ENCODE measurements at places on chromosomes 6 and 20.

DNA sequence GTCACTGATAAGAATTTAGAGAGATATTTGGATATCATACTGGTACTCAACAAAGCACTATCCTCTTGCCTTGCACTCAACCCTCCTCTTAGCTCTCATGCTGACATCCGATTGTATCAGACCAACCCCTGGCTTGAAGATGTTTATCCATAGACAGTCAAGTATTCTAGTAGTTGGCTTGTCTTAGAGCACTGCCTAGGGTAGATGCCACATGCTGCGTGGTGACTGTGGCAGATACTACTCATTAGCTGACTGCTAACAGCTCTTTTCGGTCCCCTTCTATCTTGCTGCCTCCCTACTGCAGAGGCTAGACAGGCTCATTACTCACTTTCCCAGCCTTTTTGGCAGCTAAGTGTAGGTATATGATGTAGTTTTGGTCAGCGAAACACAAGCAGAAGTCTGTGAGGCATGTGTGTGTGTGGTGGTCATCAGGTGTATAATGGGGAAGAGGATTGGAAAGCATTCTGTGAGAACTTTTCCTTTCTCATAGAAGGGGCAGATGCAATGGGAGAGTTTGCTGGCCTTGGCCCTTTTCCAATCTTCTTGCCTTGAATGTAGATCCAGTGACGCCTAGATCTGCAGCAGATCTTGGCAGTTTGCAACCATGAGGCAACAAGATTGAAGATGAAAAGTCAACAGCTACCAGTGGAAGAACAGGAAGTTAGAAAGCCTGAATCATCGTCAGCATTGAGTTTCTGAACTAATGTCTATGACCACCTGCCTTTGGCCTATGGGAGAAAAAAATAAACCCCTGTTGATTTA, 4.4 kb upstream of the IFNGR1 start:
- DNase-seq = peak; percentile 32

GRCh38 chr20:37741055-37741454, 47.2 kb downstream of the CTNNBL1 start:
- peak; percentile 49 for DNase-seq

DNA sequence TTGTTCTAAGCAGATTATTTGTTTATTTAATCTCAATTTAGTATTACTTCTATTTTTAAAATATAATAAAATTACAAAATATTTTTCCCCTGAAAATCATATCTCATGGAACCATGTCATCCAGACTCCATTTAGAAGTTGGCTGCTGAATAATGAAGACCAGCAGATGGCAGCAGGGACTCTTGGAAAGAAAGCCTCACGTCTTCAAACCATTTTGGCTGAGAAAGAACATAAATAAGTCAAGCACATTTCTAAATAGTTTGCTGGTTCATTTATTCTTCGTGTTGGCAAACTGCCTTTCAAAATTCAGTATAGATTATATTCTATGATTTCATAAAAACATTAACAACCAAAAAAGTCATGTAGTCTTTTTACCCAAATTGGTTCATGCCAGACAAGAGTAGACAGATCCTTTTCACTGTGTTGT, 71.7 kb downstream of the RCAN2 start:
- DNase-seq = peak; percentile 23

DNA sequence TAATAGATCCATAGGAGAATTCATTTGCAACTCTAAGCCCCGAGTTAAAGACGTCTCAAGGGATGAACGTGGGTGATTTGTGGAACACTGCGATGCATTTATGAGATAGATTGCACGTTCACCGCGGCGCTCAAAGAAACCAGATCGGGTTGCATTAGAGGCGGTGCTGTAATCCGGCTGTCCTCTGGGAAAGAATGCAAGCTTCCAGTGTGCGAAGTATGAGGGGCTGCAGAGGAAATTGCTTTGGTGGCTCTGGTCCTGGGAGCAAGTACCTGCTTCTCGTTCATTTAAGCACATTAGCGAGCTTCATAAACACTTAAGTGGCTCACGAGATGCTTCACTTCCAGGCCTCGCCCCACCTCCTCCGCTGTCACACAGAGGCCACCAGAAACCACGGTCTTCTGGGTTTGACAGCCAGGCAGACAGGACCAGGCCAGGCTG, 182.3 kb downstream of the CDH4 start:
- no peak for DNase-seq

DNA sequence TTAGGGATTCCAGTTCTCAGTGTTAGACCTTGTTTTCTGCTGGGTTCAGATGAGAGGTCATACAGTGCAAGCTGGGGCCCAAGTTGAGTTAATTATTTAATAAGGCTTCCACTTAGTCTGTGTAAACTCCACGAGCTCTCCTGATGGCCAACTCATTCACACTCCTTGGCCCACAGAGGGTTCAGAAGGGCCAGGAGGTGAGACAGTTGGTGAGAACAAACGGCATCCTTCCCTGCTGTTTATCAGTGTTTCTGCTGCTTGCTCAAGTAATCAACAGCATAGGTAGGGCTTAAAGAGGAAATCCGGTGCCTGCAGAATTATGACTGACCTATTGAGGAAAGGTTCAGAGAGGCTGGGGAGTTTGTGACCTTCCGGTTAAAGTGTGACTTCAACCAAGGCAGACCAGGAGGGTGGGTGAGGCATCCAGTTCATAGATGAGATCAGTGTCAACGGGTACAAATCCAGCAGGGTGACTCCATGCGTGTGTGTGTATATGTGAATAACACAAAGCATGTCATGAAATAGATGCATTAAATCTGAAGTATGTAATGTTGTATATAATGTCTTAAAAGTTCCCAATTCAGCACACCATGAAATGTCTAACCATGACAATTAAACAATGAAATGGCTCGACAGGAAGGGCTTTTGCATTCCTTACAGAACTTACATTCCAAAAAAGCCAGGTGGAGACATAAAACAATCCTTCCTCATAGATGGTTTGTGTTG, 37.4 kb upstream of the BCAS1 start:
- no peak for DNase-seq

DNA sequence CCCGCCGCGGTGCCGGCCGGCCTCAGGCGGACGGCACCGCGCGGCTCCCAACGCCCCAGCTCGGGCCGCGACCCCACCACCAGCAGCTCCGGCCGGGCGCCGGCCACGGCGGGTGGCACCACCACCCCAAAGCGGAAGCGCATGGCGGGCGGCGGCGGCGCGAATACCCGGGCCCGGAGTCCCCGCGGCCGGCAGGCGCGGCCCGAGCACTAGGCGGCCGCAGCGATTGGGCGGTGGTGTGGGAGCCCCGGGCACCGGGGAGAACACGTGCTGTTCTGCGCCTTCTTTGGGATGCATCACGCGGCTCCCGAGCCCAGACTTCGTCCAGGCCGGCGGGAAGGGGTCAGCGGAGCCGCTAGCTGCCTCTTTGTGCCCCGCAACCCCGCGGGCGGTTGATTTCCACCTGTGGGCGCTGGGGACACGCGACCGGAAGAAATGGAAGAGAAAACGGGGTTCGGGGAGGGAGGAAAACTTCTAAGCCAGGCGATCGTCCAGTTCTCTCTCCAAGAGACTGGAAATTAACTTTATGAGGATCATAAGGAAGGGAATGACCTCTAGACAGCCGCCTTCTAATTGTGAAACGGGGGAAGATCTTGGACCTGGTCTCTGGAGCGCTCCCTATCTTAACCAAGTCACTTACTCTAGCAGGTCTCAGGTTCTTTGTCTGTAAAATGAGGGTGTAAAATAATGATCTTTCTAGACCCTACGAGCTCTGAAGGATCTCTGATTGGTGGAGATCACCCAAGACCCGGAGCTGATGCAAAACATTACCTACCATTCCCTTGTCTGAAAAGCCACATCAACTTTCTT, at the start of gene EPM2A:
EPM2A (minus strand) TSS at position 165 of the 810 bp plus-strand sequence; CDS start at position 143, 22 bp downstream.
- peak; percentile 75 for DNase-seq

DNA sequence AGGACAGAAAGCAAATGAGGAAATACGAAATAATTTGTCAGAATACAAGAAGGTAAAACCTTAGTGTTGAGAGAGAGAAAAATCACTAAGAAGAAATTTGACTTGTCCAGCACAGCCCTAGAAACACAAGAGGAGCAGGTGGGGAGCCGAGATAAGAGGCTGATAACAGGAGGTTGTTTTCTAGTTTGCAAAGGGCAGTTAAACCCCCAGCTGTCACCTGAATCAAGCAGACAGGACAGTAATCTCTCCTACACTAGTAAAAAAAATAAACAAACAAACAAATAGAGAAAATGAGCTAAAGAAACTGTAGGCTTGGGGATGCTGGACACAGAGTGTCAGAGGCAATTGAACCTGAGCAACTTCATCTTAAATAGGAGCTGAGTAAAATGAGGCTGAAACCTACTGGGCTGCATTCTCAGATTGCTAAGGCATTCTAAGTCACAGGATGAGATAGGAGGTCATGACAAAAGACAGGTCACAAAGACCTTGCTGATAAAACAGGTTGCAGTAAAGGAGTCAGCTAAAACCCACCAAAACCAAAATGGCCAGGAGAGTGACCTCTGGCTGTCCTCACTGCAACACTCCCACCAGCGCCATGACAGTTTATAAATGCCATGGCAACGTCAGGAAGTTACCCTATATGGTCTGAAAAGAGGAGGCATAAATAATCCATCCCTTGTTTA, 40.4 kb downstream of the FAM184A start:
- DNase-seq = no peak

DNA sequence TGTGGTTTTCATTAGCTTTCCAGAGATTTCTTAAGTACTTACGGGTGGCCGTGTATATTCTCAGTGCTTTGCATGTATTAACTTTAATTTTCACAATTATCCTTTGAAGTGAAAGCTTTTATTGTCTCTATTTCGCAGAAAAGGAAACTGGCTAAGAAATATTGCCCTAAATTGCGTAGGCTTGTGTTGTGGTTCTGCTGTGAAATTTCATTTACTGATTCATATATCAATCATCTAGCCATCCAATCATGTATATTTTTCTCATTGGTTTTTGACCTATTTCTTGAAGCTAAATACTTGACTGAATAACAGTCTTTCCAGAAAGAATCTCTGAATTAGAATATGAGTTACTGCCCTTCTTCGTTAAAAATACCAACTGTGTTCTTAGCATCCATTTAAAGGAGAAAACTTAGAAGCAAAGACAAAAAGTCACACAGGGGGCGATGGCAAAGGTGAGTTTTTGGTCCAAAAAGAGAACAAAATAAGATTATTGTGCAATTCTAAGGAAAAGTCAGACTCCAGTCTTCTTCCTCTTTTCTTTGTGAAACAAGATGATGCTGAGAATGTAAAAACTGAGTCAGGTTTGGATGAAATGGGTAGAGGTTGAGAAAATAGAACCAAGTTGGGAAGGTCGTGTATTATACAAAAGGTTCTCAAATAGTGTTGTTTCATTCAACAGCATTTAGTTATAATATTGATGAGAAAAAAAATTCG, 1.4 kb downstream of the CYB5R4 start:
- DNase-seq = no peak

DNA sequence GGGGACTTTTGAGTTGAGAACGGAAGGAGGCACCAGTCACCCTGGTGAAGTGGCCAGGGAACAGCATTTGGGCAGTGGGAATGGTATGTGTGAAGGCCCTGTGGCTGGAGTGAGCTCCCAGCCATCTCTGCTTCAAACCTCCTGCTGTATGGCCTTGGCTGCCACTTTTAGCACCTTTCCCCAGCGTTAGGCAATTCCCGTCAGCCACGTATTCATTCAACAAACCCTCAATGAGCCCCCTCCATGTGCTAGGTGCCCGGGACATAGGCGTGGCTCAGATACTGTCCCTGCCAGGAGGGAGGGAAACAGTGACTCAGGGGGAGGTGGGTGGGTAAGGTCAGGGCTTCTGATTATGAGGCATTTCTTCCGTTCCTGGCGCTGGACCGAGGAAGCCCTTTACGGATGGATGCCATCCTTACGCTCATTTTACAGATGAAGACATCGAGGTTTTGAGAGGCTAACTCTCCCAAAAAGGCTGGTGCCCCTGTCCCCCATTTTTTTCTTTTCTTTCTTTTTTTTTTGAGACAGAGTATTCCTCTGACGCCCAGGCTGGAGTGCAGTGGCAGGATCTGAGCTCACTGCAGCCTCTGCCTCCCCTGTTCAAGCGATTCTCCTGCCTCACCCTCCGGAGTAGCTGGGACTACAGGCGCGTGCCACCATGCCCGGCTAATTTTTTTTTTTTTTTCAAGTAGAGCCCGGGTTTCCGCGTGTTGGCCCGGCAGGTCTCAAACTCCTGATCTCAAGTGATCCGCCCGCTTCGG, 37.5 kb downstream of the SRC start:
- peak; percentile 57 for DNase-seq

All from astrocyte (in vitro differentiated cells and primary cell).